ENCODE measurements at places on chromosomes 3 and 15.
A peak's percentile ranks its signal among the peaks of the same experiment; 100 is the strongest.

- DNase-seq: peak; percentile 35
Measured at GRCh38 chr15:65184305-65184867, 756 bp downstream of the CLPX start.

GRCh38 chr3:43268636-43269035, 17.7 kb upstream of the SNRK start:
- no peak for DNase-seq

DNA sequence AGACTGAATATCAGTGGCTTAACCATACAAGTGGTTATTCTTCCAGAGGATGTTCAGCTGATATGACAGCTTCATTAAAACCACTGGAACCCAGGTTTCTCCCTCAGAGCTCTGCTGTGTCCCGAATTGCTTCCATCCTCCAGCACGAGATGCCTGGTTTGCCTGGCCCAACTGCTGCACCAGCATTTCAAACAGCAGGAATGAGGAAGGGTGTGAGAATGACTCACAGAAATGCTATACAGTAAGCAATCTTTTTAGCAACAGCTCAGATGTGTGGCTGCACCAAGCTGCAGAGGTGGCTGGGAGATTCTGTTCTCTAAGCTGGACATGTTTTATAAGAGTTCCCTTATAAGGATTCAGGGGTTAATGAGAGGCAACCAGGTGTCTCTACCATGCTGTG, 271.0 kb downstream of the GABRG3 start:
- no peak for DNase-seq

DNA sequence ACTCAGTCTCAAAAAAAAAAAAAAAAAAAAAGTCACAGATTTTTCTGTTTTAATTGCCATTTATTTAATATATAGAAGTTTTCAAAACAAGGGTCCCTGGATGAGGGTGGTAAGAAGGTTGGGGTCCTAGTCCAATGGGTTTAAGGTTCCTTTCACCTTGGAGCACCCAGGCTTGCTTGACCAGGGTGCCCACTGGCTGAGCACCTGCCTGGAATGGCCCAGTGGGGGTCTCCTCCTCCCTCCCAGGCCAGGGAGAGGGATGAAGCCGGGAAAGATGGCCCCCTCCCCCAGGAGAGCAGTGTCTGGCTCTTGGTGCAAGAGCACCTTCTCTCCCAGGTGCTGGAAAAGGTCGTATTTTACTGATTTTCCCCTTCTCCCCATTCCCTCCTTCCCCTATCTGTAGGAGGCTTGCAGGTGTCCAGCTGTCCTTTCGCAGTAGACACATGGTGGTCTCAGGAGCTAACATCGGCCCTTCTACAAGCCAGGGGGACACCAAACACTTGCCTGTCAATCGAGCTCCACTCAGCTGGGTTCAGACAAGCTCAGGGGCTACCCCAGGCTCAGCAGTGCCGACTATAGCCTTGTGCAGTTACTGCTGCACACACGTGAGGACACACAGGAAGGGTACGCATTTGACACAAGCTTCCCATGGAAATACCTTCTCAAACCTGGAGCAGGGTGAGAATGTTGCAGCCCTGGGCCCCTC, 112.3 kb upstream of the KLF13 start:
- peak; percentile 11 for DNase-seq

DNA sequence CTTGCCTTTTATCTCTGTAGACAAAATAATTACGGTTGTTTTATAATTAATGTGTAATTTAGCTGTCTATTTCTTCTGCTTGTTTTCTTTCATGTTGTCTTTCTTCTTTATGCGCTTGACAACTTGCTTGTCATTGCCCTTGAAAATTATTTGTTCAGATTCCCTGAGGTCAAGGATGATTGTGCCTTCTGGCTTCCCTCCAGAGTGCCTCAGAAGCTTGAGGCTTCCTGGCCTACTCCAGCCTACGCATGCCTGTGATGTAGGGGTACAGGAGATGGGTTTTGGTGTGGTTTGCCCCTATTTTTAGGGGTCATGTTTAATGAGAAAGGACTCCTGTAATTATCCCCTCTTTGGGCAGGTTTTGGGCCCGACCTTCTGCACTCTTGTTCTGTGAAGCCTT, 231.5 kb downstream of the SV2B start:
- no peak for DNase-seq

GRCh38 chr15:22845289-22845900, 6.9 kb downstream of the NIPA2 start:
- no peak for DNase-seq

GRCh38 chr15:56794165-56794552, 60.9 kb upstream of the ZNF280D start:
- no peak for DNase-seq

DNA sequence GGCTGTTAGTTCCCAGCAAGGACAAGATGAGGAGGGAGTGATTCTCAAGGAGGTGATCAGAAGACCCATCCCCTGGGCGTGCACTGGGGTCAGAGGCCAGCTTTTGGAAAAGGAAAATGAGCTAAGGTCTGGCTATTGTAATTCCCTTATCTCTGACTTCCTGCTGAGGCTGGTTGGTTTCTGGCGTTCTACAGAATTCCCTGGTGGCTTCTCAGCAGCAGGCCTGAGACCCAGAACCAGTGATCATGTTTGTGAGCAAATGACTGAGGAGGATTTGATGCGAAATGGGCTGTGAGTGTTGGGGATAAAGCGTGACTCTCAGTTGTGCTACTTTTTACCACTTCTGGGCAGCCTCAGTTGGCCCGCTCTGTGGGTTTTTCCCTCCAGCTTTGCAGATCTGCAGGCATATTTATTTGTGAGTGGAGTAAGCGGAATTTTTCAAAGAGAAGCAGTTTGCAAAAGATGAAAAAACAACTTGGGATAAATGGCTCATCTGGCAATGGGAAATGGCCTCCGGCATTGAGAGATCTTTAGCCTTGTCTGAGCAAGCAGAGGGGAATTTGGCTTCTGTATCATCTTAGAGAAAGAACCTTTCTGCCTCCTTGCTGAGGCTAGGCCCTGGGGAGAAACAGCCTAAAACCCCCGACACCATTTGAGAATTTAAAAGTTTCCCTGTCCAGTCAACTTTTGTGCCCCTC, 102.7 kb downstream of the SLCO3A1 start:
- no peak for DNase-seq

- DNase-seq: no peak
Measured at GRCh38 chr3:177824190-177824786, 627.0 kb upstream of the TBL1XR1 start.

DNA sequence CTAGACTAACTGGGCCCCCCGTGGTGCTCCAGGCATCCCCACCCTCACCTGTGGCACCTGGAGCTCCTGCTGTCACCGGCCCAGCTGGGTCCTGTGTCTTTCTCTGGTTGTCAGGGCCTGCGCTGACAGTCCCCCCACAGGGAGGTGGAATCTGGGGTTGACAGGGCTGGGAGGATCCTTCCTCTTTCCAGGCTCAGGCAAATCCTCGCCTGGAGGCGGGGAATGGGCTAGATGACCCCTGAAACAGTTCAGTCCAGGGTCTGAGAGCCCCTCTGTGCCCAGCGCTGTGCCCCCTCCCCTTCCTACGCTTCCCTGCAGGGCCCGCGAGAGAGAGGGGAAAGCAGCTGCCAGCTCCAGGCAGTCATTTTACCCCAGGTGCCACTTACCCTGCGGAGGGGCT, 50.1 kb upstream of the MCF2L2 start:
- DNase-seq: no peak

- no peak for DNase-seq
Measured at GRCh38 chr3:116048991-116049390, 396.3 kb downstream of the LSAMP start.

- DNase-seq: no peak
Measured at GRCh38 chr3:183328164-183328563, 75.1 kb downstream of the B3GNT5 start.

DNA sequence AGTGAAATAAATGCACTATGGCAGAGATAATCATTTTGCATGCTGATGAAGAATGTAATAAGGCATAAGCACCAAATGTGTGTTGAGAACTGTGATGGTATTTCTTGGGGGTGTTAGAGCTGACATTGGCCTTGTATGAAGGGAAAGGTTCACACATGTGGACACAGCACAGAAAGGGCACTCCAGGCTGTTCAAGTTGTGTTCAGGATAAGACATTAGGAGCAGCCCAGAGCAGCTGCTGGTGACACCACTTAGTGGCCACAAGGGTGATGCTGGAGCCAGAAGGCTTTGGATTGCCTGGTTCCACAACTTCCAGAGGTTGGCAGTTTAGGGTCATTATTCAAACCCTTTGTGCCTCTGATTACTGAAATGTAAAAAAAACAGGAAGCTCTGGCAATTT, 155.4 kb downstream of the GOLGA6L6 start:
- DNase-seq: no peak

DNA sequence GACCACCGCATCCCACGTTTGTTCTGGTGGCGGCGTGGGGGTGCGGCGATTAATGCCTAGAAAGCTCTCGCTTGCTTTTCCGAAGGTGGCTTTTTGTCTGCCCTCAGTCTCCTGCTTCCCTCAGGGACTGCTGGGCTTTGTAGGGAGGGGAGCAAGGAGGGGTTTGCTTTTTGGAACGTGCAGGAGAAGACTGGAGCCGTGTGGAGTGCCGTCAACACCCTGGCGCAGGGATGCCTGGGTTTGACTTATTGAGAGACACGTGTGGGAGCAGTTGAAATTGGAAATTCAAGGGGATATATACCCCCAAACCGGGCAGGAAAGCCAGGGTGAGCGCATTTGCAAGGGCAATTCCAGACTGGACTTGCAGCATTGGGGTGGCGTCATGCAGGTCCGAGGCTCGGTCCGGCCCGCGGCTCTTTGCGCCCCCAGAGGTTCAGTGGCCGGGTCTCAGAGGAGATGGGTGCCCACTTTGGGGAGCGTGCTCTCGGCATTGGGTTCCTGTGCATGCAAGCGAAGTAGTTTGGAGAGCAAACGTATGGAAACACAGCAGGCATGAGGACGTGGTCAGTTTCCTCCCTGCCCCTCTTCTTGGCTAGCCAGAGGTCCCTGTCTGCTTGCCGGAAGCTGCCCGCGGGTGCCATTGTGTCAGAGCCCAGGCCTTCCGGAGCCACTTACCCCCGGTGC, 2.1 kb downstream of the EPHB1 start:
- no peak for DNase-seq

DNA sequence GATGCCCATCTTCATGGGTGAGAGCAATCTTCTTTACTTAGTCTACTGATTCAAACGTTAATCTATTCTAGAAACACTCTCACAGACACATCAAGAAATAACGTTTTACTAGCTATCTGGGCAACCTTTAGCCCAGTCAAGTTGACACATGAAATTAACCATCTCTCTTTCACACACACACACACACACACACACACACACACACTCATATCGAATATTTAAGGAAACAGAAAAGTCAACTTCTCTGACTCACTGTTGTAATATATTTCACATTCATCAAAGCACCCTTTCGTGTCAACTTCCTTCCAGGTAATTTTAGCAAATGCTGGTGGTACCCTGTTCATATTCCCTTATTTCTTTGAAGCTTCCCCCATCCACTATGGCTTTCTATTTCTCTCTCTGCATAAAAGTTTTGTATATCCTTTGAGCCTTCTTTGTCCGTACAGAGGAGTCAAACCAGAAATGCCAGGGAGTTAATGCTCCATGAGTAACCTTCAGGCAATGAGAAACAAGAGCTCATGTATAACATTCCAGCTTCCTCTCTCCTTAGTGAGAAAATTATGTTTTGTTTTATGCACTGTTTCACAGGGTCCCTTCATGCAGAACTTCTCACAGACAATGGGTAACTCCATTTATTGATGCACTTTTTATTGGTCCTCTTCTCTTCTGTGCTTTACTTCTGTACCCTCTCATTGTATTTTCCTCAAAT, 335.5 kb upstream of the CBLB start:
- no peak for DNase-seq

DNA sequence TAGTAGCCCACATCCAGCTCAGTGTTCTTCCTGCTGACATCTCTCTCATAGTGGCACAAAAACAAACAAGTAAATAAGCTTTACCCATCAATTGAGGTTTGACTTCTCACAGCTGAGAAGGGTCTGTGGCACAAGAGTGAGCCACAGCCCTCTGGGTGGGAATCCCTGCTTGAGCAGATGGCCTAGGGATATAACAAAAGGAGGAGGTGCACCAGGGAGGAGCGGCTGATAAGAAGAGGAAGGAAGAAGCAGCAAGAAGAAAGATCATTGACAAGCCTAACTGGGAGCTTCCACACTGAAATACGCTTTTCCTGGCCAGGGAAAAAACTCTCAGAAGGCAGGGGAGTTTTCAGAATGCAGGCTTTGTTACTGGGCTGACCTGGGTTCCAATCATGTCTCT, 279.8 kb downstream of the UACA start:
- DNase-seq: no peak

- no peak for DNase-seq
Measured at GRCh38 chr15:84649706-84650105, 4.4 kb downstream of the WDR73 start.

DNA sequence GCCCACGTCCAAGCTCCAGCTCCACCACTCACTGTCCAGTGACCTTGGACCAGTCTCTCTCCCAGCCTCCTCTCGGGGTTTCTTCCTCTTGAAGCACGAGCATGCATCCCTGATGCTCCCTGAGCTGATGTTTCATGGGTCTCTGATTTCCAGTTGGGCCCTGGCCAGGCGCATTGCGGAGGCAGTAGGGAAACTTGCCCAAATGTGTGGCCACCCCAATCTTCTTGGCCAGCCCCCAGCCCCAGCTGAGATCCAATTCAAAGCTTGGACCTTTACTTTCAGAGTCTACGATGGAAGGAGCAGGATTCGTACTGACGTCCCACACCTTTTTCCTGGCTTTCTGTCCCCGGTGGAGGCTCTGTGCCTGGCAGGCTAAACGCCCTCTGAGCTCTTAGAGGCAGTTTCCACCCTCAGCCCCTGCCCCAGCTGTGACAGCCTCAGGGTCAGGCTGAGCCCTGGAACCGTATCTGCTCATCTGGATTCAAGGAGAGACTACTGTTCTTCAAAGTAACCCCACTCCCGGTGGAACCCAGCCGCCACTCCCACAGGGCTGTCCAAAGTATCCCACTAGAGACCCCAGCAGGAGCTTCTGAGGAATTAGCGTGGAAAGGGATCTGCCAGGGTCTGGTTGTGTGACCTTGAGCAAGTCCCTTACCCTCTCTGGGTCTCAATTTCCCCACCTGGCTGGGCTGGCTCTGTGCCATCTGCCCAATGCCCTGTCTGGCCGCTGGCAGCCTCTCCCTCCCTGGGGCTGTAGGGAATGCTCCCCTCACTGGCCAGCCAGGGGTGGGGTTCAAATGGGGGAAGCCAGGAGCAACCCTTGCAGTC, 37.4 kb downstream of the CPN2 start:
- no peak for DNase-seq

DNA sequence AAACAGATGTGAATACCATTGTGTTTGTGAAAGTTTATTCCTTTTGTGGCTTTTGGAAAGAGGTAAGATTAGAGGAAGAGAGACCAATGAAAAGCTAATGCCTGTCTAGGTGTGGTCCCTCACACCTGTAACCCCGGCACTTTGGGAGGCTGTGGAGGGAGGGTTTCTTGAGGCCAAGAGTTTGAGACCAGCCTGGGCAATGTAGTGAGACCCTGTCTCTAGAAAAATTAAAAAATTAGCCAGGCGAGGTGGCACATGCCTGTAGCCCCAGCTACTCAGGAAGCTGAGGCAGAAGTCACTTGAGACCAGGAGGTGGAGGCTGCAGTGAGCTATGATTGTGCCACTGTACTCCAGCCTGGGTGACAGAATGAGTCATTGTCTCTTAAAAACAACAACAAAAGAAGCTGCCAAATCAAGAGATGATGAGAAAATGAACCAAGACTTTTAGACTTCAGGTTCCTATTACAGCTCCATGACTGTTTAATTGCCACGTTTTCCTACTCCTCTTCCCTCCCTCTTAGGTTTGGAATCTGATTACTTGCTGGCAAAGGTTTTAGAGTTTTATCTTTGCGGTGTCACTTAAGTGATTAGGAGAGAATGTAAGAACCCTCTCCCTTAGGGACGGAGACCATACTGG, 68.7 kb downstream of the CGNL1 start:
- no peak for DNase-seq

Data from CD4-positive, alpha-beta T cell treated with Interleukin-12 subunit alpha and Interleukin-12 subunit beta, for 1 hour (primary cell).